ENCODE measurements at places on chromosomes 2 and 18.

DNA sequence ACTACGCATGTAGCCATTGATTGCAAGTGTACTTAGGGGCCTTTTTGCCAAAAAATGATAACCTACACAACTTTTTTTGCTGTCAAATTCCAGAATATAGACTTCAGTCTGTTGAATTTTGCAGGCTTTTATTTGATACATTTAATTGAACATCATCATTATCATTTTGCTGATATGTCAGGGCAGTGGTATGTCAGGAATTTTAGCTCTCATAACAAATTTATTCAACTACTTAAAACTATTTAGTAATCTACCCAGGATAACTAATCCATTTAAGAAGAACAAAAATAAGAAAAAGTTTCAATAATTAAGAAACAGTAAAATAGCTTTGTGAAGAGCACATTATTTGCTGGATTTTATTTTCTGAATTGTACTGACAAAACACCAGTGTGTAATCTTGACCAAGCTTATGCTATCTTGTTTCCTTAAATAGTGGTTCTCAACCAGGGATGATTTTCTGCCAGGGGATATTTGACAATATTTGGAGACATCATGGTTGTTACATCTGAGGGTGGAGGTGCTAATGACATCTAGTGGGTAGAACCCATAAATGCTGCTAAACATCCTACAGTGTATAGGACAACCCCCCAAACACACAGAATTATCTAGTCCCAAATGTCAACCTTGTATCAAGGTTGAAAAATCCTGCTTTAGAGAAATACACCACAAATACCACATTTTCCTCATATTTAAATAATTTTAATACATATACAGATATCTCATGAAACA is 12.1 kb upstream of the TTN start:
- DNase-seq = no peak

DNA sequence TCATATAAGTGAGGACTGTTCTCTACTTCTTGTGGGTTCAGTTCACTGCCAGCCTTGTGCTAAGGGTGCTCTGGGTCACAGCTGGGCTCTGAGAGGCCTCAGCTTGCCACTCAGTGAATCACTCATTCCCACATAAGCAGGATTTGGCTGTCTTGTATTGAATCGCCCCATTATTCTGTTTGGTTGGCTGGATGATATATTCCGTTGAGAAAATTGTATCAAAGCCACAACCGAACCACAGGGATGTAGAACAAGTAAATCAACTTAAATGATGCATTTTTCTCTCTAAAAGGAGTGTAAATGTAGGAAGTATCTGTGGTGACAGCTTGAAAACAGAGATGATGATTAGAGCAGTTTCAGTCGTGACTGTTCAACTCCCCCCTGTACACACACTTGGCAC is 39.6 kb downstream of the TTC39C start:
- DNase-seq = no peak

DNA sequence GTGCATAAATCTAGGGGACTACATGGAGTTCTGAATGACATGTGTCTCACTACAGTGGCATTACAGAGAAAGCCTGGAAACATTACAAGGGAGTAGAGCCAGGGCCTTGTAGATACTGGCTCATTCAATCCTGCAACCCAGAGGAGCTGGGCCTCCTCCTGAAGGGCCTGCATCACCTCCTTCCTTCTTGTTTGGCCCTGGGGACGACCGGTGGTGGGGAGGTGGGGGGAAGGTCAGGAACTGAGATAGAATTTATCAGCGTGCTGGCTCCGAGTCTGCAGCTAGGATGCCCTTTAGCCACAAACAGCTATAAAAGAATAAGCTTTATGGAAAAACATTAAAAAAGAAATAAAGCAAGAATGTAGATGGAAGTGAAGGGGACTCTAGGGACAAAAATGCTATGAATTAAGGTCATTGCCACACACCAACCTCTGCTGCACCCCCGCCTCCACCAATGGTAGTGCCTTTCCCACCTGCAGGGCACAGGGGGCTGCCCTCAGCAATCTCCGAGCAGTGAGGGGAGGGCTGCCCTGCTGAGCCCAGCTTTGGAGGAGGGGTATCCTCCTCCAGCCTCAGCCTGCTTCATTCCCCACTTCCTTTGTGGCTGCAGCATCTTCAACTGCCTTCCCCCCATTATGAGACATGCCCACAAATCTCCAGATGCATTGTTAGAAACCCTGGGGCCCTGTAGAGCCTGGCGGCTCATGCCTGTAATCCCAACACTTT is 149.0 kb downstream of the MSH2 start:
- no peak for DNase-seq

- DNase-seq = no peak
Observed at GRCh38 chr2:161676902-161677496, 52.8 kb downstream of the SLC4A10 start.

DNA sequence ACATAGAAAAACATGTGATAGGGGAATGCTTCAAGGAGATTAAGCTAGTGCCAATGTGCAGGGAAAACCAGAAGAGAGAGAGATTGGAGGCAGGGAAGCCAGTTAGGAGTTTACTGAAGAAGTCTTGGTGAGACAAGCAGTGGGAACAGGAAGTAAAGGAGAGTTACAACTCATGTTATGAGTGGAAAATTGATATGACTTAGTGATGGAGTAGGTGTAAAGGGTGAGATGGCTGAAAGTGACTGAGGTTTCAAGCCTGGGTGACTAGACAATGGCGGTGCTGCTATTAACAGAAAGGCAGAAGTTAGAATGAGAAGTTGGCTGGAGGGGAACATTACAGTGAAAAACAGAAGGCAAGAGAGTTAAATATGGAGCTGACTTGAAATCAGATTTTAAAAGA is 16.5 kb downstream of the DOK1 start:
- DNase-seq = no peak

- no peak for DNase-seq
Observed at GRCh38 chr2:236449167-236449761, 120.4 kb upstream of the ACKR3 start.

- no peak for DNase-seq
Observed at GRCh38 chr18:74268933-74269620, 22.7 kb downstream of the CYB5A start.

DNA sequence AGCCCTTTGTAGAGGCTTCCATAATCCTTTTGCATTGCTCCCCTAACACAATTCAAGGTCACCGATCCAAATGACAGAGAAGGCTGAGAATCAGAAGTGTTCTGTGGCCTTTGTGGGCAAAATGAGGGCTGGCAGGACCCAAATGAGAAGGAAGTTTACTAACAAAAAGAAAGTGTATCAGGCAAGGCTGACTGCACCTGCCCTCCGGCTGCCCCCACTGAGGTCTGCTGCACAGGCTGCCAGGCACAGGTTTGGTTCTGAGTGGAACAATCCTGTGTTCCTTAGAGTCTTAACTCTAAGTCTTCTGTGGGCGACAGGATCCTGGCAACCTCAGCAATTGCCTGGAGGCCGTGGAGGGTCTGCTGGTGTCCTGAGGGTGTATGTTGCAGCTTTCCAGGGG is 568.5 kb downstream of the CMPK2 start:
- DNase-seq = no peak

- DNase-seq = peak; percentile 25
Observed at GRCh38 chr2:225122583-225123486, 80.6 kb upstream of the DOCK10 start.

DNA sequence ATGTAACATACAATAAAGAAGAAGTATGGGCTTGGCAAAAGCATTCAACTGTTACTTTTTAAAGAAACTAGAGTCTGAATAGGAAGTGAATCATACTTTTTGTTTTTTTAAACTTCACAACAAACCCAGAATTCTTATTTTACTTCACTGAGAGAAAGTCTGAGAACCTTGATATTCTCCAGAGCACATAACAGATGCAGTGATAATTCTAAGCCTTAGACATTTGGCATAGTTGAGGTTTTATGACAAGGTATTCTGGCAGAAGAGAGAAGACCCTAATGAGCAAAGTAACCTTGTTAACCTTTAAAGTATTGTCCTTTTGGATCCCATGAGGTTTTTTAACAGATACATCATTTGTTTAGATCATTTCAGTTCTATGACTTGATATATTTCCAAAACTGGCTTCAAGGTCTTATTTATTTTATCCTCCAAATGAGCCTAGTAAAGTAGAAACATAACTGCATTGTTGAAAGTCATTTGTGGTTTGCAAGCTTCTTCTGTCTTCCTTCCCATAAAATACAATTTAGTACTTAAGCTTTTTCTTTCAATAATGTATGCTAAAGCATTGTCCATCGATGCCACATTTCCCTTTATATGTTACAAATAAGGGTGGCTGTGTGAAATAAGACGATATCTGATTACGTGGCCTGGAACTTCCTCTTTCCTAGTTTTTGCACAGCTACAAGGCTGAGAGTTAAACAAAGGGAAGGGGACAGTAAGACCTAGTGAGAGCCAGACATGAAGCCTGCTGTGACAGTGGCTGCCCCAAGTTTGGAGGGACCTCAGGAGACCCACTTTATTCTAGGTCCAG is 86.1 kb upstream of the ITPRID2 start:
- no peak for DNase-seq

DNA sequence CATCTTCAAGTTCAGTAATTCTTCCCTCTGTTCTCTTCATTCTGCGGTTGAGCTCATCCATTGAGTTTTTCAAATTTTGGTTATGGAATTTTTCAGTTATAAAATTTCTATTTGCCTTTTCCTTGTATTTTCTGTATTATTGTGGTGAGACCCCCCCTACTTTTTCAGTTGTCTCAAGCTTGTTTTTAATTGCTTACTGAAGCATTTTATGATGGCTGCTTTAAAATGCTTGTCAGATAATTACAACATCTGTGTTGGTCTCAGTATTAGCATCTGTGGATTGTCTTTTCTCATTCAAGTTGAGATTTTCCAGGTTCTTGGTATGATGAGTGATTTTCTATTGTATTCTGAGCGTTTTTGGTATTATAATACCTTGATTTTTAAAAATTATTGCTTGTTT is 121.2 kb upstream of the REV1 start:
- no peak for DNase-seq

DNA sequence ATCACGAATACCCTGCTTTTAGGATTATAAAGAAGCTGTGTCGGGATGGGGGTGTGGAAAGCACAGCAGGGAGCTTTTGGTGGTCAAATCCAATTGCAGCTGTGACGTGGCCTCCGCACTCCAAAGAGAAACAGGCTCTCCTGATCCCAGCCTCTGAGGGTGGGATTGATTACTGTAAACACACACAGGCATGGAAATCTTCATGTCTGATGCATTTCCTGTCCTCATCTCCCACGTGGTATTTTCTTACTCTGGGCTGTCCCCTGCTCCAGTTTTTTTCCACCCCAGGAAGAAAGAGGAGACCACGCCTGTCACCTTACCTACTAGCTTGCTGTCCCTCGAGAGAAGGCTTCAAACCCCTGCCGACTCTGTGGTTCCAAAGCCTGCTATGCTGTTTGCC is 22.7 kb downstream of the RNF152 start:
- no peak for DNase-seq

DNA sequence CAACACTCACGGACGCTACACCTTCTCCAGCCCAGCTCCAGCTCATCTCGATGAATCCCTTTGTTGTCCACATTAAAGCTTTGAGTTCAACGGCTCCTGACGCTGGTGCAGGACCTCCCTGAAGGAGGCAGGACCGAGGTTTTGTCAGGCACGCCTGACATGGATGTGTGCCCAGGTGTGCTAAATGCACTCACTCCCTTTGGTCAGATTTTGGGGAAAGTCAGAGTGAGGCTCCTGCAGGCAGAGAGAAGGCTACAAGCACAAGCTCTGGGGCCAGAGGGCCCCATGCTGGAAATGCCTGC is 78.6 kb downstream of the NDUFA10 start:
- no peak for DNase-seq

GRCh38 chr2:127596311-127597045 is 49.5 kb upstream of the GPR17 start:
- DNase-seq = no peak

DNA sequence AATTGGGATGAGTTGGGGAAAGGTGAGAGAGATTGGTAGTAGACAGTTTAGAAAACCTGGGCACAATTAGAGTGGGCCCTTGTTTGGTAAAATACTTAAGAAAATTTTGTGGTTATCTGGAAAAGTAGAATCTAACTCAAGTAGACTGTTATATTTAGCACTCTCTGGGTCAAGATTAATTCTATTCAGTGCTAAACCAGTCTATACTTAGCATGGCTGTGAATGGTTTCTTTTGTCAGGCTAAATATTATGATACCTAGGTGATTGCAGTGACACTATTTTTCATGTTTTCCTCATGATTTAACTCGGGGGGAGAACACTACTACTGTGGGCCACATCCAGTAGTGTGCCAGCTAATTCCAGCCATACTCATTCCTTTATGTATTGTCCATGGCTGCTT is 58.9 kb downstream of the KIAA1328 start:
- no peak for DNase-seq

DNA sequence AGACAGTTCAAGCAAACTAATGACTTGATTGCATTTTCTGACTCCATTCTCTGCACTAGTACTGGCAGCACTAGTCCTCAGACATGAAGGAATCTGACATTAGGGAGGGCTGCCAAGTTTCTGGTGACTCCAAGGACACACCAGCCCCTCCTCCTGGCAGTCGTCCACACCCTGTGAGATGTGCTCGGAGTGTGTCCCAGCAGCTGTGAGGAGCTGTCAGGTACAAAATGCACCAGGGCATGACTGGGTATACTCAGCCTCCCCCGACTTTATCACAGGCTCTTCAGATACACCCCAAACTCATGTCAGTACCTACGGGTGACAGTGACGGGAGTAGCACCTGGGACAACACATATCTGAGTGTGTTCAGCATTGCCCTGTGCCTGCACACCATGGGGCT is 43.1 kb downstream of the EDAR start:
- DNase-seq = no peak

DNA sequence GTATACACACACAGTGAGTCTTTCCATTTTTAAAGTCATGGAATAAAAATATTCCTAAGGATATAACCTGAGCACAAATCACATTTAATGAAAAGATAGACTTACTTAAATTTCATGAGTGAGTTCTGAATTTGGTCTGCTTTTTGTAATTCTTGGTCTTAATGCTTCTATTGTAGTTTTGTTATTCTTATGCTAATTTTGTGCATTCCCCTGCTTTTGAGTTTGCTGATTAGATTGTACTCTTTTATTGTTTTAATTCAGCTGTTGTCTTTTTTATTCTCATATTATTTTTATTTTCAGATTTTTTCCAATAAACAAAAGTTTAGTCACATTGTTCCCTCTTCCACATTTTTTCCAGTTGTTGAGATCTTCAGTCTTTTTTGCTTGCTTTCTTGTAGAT is 202.4 kb downstream of the ZNF407 start:
- DNase-seq = no peak

GRCh38 chr18:41456831-41457230 is 498.2 kb upstream of the PIK3C3 start:
- no peak for DNase-seq

GRCh38 chr2:39506215-39506614 is 69.1 kb upstream of the MAP4K3 start:
- no peak for DNase-seq

- no peak for DNase-seq
Observed at GRCh38 chr18:9096007-9096371, 6.5 kb upstream of the NDUFV2 start.

Measured in stimulated activated CD4-positive, alpha-beta T cell treated with anti-CD3 and anti-CD28 coated beads, Interleukin-1b, Interleukin-23, amount 100 ng/mL, for 24 hours (primary cell).